ENCODE measurements at places on chromosomes 16 and 17.

DNA sequence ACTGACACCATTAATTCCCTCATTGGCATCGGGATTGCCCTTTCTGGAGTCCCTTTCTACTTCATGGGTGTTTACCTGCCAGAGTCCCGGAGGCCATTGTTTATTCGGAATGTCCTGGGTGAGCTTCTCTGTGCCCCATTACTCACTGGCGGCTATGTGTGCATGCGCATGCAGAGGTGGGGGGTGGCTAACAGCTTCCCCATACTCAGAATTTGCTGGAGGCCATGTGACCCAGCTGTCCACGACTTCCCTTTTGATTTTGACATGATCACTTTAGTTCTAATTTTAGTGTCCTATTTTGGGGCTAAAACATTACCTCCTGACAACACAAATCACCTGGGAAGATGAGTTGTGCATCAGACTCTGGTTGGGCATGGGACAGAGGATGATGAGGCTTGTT lies 14.1 kb downstream of the SLC7A6OS start:
- no peak for DNase-seq

DNA sequence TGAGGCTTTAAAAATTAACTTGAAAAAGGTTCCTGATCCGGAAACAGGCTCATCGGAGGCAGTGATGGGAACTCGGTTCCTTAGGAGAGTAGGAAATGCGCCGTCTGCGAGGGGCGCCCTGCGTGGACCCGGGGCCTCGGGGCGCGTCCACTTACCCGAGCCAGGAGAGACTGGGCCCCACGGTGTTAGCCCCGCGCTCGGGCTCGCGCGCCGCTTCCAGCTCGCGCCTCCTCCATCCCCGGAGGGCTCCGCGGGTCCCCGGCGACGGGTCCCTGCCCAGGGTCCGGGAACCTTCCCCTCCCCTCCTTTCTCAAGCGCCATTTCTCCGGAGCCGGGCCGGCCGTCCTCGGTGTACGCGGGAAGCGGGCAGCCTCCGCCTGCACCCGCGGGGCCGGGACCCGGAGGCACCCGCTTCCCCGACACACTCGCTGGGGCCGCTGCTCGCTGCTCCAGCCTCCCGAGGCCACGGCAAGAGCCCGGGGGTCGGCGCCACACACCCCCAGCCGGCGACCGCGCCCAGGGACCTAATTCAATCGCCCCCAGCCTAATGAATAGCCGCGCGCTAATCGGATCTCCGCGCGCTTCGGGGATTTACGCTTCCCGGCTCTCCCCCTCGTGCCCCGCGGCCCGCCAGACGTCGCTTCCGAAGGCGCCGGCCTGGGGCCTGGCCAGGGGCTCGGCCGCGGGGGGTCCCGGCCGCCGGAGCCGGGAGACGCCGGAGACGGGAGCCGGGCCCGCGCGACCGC lies 2.2 kb upstream of the BAHCC1 start:
- DNase-seq: no peak

DNA sequence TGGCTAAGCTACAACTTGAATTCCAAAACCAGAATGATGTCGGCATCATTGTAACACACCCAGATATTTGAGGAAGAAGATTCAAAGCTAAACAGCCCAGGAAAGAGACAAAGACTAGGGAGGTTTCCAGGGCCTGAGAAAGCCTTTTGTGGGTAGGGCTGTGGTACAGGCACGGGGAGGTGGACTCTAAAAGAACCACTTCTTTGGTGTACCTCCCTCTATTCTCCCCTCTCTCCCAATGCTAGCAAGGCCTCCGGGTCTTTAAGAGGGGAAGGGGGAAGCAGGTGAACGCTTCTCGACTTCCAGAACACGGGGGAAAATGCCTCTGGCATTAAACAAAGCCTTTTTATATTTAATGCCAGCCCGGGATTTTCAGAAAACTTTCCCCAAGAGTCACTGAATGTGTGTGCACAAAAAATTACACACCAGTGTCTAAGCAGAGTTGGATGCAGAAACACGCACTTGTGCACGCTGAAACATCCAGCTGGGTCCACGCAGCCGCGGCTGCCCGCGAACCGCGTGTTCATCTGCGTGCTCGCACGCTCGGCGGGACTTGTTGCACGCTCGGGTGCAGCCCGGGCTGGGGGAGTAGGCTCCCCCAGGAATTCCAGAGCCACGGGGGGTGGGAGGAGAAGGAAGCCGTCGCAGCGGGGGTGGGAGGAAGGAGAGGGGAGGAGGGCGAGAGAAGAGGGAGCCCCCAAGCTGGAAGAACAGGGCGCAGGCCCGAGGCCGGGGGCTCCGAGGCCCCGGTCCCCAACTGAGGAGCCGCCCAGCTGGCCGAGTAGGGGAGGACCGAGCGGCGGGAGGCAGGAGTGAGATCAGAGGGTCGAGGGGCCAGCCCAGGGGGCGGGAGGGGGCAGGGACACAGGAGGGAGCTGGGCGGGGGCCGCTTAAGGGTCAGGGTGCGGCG lies 20.1 kb upstream of the ZNF423 start:
- no peak for DNase-seq

GRCh38 chr16:19071811-19072777 lies 4.7 kb downstream of the COQ7 start:
- DNase-seq: no peak

- DNase-seq: no peak
Observed at GRCh38 chr16:67718668-67719047, 458 bp downstream of the GFOD2 start.

All from NCI-H1436 treated with DMSO at 0.1 percent for 48 hours (cell line).